Glutamatergic neuron (in vitro differentiated cells): ENCODE measurements at places on chromosomes 16 and 17. TPM values are rescaled to one million over a fixed set of nuclear protein-coding genes. Genes with fewer than 3 reads are reported as not detected.

DNA sequence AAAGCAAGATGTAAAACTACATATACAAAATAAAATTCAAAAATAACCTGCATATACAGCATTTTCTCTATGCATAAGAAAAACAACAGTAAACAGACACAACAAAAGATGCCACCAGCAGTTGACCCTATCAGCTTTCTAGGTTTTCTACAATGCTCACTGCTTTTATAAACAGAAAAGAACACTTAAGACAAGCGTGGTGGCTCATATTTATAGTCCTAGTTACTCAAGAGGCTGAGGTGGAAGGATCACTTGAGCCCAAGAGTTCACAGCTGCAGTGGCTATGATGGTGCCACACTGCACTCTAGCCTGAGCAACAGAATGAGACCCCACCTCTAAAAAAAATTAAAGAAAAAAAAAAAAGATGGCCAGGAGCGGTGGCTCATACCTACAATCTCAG is 46.5 kb upstream of the ATP2A3 start:
- no peak for DNase-seq

- no peak for DNase-seq
These were observed 1153.7 kb upstream of the GOT2 start for GRCh38 chr16:59887856-59888255.

Gene SLFN14
- total RNA-seq: not detected

Gene TRPV2
- 27.0 TPM for total RNA-seq

GRCh38 chr17:15507001-15507400 is 39.6 kb upstream of the CDRT4 start:
- no peak for DNase-seq

- DNase-seq: no peak
These were observed 1.4 kb upstream of the TXNDC11 start for GRCh38 chr16:11744075-11744470.

- no peak for DNase-seq
These were observed 32.1 kb downstream of the NKD1 start for GRCh38 chr16:50580180-50580798.
